ENCODE measurements at places on chromosomes 11 and 22.
A peak's percentile ranks its signal among the peaks of the same experiment; 100 is the strongest.

- DNase-seq, result no peak
Measured at GRCh38 chr22:46162771-46163556, 12.6 kb downstream of the PPARA start.

DNA sequence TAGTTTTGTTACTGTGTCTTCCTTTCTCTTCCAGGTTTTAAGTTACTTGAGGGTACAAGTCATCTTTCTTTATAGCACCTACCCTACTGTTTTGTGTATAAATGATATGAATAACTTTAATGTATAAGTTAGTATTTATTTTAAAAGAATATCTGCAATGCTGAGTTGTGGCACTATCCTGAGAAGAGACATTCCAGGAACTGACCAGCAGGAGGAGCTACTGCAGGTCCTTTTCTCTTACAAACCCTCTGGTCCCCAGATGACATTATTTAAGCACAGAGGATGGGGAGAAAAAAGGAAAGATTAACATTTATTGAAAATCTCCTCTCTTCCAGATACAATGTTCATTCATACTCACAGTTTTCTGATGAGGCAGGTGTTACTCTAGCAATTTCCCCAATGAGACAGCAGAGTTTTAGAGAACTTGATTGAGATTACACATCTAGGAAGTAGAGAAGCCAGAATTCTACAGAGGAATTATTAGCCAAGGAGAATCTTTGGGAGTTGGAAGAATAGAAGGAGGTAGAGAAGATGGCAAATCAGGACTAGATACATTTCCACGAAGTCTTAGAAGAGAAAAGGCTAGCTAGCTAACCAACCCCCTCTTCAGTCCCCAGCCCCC lies 541.2 kb upstream of the API5 start:
- peak; percentile 48 for DNase-seq

DNA sequence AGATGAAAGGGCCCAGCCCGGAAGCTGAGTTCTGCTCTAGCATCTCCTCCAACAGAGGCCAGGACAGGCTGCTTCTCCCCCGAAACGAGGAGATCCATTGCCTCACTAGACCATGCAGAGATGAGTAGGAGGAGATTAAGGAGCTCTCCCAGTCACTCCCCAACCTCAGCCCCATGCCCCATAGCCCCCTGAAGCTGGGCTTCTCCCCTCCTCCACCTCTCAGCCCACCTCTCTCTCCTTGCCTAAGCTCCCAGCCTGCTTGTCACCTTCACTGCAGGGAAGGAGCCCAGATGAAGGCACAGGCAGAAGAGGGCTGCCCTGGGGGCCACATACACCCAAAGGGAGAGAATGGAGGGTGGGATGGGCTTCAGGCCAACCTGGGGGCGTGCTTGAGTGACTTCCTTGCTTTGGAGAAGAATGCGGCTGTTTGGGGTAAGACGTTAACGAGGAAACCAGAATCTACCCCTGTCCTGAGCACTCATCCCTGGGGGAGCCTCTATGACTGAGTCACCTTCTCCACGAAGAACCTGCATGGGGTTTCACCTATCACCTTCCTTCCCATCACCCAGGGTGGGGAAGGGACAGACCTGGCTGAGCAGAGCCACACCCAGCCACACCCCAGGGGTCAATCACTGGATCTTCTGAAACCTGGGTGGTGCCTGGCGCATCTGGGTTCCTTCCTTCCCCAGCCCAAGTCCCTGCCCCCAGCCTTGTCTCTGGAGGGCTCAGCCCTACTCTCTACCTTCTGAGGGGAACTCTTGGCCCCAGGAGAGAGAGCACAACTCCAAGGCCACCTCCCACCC lies 11.6 kb upstream of the GNAZ start:
- DNase-seq, result peak; percentile 10

- DNase-seq, result peak; percentile 48
Measured at GRCh38 chr22:27377501-27378295, 423.9 kb downstream of the MN1 start.

- peak; percentile 75 for DNase-seq
Measured at GRCh38 chr22:50270666-50271394, 650 bp upstream of the MAPK11 start.

GRCh38 chr22:41429951-41430332 lies 16.7 kb downstream of the TOB2 start:
- DNase-seq, result no peak

- DNase-seq, result no peak
Measured at GRCh38 chr11:125942771-125943428, 2.9 kb upstream of the VSIG10L2 start.

DNA sequence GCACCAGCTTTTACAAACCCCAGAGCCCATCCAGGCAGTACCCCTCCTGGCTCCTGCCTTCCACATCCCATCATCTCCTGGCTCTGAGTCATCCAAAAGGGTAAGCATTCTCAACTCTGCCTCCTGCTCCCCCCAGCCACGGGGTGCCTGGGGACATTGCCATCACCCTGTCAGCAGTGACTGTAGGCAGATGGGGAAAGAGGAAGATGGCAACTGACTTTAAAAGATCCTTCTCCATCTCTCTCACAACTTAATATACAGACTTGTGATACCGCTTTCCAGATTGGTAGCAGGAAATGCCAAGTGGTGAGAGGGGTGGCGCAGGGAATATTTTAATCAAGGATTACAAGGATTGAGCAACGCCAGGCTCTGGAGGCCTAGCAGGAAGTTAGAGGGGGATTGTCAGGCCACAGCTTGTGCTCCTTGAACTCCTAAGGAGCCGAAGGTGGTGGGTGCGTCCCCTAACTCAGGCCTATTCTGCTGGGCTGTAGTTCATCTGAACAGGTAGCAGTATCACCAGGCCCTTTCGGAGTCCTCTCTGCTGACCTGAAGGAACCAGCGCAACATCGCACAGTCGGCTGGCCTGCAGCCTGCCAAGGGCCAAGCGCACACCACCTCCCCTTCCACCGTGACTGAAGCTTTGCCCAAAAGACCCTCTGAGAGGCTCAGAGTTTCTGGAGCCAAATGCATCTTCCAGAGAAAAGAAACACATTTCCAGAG lies 83.3 kb downstream of the ZC3H12C start:
- DNase-seq, result no peak

DNA sequence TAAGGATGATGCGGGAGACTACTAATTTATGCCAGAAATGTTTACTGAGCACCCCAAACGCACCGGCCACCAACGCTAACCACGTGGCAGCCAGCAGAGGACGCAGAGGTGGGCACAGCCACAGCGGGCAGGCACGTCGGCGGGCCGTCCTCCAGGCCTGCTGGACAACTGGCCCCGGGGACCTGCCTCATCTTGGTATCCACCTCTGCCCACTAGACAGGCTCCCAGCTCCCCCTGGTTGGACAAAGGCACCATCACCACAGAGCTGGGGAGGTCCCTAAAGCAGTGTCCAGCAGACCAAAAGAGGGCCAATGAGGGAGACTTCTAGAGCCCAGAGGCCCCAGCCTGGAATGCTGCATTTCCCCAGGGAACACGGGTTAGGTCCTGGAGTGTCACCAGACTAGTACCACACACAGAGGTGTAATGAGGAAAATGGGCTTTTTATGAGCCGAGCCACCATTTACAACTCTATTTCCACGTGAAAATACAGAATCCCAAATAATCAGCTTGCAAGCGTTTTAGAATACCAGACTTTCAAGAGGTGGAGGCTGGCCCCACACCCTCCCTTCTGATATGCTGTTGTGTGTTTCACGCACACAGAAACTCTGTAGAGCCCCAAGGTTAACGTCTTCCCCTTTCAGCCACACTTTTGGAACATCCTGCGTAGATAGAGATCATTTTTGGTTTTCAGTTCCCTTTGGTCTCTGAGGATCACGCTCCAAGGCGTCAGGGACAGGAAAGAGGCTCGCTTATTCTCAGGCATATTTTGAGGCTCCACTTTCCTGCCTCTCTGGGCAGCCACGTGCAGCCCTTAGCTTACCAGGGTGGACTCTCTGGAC lies 23.7 kb upstream of the BID start:
- DNase-seq, result no peak

GRCh38 chr11:68287419-68287818 lies 15.6 kb upstream of the C11orf24 start:
- DNase-seq, result no peak

- peak; percentile 47 for DNase-seq
Measured at GRCh38 chr22:32617271-32617670, 142.7 kb downstream of the FBXO7 start.

DNA sequence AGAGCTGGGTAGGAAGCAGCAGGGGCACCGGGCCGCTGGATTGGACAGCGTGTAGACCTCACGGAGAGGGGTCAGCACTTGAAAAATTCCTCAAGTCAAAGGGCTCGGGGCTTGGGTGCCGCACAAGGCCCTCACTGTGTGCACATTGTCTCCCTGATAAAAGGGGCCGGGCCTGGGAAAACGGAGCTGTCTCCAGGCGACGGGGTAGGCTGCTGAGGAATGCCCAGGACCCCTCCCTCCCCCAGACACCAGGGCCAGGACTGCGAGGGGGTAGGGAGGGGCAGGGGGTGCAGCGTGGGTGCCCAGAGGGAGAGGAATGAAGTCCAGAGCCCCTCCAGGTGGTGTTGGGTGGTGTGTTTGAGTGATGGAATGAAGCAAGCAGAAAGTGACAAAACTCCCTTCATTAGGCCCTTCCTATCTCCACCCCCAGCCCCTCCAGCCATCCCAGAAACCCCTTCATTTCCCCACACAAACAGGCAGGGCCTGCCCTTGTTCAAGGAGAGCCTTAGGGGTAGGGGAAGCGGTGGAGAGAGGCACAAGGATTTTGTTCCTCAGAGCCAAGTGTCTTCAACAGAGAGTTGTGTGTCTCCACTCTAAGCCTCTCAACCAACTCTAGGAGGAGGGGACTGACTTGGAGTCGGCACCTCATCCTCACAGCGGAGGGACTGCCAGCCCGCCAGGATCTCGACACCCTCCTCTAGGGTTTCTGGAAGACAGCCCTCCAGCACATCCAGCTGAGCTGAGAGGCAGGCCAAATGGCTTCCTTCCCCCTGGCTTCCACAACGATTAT lies 63.9 kb downstream of the SYN3 start:
- DNase-seq, result peak; percentile 83
